ENCODE measurements at places on chromosomes 7 and 10. TPM values are rescaled to one million over a fixed set of nuclear protein-coding genes. Genes with fewer than 3 reads are reported as not detected.

FGFBP3 gene
- total RNA-seq: 2.2 TPM

DNA sequence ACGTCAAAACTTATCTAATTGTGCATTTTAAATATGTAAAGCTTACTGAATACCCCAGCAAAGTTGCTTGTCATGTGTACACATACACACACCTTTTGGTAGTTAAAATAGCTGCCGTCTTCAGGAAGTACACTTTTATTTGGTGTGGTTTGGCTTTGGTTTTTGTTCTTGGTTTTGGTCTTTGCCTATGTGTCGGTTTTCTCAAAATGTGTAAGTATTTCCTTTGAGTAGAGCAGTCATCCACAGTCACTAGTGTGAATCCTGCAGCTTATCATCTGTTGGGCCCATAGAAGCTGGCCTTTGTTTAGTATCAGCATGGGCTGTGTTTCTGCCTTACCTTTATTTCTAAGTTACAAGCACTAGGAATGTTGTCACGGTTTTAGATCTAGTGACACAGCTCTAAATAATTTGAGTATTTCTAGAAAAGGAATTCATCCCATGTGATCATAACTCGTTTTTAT is 35.3 kb downstream of the NET1 start:
- DNase-seq: peak; percentile 44

ANXA8L1 gene
- not detected for total RNA-seq

DNA sequence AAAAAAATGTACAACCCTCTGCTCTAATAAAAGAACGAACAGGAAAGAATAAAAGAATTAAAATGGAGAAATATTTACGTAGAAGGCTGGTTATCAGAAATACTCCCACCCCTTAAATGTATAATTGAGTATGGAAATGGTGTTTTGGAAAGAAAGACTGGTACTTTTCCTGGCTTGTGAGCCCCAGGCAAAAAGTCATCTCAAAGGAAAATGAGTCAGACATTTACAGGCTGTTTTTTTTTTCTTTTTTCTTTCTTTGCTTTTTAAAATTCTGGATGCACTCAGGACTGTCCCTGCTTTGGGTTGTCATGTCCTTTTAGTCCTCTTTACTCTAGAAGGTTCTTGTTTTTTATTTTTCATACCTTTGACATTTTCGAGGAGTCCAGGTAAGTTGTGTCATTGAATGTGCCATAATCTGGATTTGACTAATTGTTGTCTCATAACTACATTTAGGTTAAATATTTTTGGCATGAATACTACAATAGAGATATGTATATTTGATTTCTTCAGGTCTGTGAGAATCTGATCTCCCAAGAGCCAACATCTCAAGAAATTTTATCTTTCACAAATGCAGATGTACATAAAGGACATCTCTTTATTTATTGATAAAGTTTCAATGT is 313.0 kb upstream of the GLI3 start:
- DNase-seq: no peak

DNA sequence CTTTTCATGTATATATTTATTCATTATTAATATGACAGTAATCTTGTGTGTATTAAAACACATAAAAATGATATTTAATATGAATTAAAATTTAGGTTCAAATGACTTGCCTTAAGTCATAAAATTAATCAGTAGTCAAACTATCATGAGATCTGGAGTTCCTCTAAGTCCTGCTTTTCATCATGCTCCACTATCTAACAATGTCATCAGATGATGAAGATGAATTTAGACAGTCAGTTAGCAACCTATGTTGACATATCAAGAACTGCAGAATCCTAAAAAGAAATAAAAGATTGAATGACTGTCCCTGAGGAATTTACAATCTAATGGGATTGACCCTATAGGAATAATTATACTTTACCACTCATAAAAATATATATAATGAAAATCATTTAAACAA is 7.1 kb downstream of the CABCOCO1 start:
- DNase-seq: no peak

DNA sequence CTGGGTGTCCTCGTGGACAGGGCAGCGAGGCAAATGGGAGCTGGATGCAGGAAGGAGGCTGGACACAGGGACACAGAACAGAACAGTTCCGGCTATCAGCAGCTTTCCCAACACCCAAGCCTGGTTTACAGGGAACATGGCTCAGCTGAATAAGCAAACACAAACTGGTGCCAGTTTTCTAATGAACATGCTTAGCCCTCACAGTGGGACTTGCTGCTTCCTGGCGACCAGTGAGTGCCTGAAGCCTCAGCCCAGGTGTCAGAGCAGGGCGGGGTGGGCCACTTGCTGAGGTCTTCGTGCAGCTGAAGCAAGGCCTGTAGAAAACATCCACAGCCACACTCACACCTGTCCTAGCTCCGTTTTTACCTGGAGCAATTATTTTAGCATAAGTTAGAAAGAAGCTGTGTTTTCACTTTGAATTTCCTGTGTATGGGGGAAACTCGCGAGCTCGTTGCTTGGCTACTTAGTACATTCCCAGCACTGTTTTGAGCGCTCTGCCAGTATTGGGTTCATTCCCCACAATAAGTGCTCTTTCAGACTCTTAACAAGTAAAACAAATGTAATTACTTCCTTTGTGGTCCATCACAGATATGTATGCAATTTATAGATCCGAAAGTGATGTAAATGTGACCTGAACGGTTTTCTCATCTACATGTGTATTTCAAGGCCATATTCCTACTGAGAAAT is 261.2 kb upstream of the SHH start:
- no peak for DNase-seq

DNA sequence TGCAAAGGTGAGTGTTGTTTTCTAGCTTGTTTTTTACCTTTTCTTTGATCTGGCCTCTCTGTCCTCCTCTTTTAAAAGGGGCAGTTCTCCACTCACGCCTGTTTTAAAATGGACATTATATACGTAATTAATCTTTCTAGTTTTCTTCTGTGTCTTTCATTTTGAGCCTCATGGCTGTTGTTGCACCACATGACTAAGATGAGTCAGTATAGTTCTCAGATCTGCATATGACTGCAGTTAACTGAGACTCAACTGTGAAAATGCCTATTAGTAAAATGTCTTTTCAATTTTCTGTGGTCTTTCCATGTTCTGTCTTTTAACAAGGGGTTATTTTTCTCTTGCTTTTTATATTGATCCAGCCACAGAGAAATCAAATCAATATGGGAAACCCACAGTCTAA is 296.1 kb downstream of the CDK14 start:
- DNase-seq: no peak

C10orf95 gene
- 0.36 TPM for total RNA-seq

VSIR gene
- total RNA-seq: 59.6 TPM

DNA sequence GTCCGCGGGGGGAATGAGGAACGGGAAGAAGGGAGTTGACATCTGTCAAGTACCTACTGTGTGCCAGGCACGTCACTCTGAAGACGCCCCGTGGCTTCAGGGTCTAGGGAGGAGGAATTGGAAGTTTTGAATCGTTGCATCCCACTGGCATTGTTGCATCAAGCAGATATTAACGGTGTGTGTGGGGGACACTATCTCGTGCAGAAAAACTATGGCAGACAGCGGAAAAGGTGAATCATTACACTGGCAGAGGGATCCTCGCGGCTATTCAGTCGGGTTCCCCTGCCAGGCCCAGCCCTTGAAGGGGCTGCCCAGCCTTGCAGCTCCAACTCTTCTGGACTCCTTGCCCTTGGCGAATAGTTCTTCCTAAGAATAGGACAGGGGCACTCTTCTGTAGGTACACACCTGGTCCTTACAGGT is 1.0 kb upstream of the KIAA1549 start:
- DNase-seq: peak; percentile 14

DNA sequence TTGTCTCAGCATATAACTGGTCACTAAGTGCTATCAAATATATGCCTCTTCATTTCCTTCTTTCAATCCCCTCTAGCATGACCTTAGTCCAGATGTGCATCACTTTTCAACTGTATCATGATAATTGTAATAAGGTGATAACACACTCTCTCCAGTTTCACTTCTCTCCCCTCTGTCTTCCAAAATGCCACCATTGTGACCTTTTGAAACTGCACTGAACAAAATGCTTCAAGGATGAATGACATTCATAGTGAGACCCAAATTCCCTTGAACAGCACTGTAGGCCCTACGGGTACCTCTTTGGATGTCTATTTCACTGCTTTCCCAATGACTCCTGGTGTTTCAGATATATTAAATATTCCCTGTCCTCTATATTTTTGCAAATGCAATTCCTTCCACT is 224.8 kb downstream of the DNAJB9 start:
- no peak for DNase-seq

DNA sequence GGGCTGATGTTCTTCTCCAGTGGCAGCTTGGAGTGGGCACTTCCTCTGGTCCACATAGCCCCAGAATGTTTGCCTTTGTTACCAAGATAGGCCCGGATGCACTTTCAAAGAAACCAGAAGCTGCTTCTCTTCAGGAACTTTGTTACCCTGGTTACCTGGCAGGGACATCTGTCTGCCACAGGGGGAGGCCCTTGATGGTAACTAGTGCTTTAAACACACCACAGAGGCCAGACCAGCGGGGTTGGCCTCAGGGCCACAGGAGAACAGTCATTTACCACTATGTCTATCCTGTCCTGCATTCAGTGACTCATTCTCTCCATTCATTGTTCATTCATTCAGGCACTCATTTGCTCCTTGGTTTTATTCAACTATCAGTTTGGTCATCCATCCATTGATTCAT is 11.9 kb upstream of the PLEKHA1 start:
- peak; percentile 67 for DNase-seq

DNA sequence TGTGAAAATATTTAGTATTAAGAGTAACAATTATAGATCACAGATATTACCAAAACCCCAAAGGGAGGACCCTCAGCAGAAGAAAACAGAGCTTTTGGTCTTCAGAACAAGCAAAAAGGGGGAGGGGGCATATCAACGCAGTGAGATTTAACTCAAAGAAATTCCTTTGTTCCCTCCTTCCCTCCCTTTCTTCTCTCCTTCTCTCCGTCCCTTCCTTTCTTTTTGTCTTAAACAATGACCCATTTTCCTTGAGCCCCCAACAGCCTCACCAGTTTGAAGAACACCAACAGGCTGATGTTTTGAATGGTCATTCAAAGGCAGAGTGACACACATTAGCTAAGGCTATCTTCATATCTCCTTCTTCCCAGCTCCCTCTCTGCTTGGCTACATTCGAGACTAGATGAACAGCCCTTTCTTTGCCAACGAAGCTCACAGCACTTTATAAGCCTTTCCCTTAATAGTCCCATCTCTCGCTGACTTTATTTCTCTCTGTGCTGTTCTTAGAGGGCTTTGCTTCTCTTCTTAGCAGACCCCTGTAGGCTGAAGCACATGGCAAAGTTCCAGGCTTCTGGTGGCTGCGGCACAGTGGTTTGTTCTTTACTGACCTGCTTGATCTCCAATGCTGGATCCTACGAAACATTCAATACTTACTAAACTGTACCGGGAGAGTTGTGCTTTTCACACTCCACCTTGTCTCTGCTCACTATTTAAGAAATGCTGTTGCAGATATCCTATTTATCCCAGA is 75.6 kb upstream of the KCNIP2 start:
- DNase-seq: no peak

IL2RA gene
- 874 TPM for total RNA-seq

SMNDC1 gene
- total RNA-seq: 39.7 TPM

DNA sequence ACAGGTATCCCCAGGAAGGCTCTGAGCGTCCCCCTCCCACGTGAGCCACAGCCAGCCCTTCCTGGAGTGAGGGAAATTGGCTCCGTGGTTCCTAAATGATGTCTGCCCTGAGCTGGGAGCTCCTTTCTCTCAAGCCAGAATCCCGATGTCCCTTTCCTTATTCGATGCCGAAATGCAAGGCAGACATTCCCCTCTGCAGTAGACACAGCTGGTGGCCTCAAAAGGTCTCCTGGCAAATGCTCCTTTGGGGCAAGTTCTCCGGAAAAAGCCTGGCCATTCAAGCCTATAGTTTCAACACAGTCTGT is 98.9 kb downstream of the HIP1 start:
- DNase-seq: no peak

GRCh38 chr10:14312014-14312413 is 18.7 kb downstream of the FRMD4A start:
- DNase-seq: no peak

DNA sequence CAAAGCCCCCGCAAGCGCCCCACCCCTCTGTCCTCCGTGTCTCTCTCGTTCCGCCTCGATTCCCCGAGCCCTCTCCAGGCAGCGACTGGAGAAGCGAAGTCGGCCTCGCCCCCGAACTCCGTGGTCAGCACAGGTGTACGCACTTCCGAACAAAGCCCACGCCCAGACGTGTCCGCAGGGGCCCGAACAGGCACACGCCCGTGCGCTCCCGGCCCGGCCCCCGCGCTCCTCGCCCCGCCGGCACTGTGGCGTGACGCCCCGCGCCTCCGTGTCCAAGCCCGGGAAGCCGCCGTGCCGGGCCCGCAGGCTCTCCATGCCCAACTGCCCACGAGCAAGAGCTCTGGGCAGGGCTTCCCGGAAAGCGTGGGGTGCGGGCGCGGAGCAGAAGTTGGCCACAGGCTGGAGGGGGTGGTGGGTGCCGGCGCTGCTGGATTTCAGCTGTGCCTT is 662 bp downstream of the NRCAM start:
- peak; percentile 39 for DNase-seq

- no peak for DNase-seq
Observed at GRCh38 chr7:30970594-30971094, 6.9 kb downstream of the GHRHR start.

SYT15B gene
- total RNA-seq: 0.16 TPM

- no peak for DNase-seq
Observed at GRCh38 chr7:49783446-49783845, 10.0 kb downstream of the VWC2 start.

DNA sequence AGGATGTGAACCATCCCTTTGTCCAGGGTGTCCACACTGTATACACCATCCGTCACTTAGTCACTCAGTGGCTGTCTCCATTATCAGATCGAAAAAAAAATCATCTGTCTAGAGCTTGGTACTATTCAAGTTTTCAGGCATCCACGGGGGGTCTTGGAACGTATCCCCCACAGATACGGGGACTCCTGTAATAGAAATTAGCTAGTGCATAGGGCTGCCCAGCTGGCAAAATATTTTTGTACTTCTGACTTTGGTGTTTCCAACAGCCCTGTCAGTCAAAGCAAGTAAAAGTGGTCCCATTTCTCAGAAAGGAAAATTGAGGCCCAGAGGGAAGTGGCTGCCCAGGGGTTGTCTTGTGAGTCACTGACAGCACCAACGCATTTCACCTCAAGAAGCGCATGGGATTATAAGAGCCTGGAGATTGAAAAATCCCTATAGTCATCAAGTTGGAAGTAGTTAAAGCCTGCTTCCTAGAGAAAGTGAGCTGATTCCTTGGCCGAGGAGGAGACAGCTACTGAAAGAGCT is 52.1 kb upstream of the SLC29A3 start:
- no peak for DNase-seq

GRCh38 chr7:30163231-30163894 is 28.6 kb downstream of the MTURN start:
- DNase-seq: peak; percentile 66

GRCh38 chr7:149414171-149414570 is 46.7 kb downstream of the ZNF777 start:
- DNase-seq: no peak

Data from activated CD8-positive, alpha-beta T cell treated with anti-CD3 and anti-CD28 coated beads for 36 hours (primary cell).